ENCODE measurements at places on chromosomes 3 and 15.

DNA sequence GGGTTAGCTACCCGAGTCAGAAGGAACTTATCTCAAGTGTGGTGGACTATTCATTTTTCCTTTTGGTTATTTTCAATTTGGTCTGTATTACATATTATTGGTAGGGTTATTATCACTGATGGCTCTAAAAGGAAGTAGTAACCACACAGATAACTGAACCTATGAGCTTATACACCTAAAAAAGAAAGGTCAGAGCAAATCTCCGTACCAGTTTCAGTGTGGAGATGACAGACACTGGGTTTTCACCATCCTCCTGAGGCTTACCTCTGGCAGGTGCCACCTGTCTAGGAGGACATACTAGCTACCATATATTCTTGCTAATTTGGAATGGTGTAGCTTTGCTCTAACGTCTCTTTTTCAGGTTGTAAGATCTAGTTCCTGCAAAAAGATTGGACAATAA, 10.2 kb downstream of the GAP43 start:
- no peak for DNase-seq

GRCh38 chr15:68418611-68419161, 13.3 kb downstream of the ITGA11 start:
- DNase-seq: no peak

DNA sequence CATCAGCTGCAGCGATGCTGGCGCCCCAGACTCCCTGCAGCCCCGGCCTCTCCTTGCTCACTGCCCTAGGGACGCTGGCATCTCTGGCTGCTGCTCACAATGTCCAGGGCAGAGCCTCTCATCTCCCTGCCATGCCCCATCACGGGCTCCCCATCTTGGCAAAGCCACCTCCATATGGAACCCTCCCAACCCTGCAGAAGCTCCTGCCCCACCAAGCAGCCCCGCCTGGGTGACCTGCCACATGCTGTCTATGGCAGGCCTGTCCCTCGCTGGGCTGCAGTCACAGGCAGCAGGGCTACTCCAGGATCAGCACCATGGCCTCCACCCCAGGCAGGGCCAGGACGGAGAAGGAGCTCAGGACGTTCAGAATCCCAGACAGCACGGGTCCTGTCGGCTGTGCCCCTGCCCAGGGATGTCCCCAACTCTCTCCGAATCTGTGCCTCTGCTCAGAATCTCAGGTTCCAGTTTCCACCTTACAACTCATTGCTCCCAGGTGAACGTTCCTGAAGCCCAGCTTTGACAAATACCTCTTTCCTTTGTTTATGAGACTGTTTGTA, 58.4 kb downstream of the PLXNA1 start:
- no peak for DNase-seq

DNA sequence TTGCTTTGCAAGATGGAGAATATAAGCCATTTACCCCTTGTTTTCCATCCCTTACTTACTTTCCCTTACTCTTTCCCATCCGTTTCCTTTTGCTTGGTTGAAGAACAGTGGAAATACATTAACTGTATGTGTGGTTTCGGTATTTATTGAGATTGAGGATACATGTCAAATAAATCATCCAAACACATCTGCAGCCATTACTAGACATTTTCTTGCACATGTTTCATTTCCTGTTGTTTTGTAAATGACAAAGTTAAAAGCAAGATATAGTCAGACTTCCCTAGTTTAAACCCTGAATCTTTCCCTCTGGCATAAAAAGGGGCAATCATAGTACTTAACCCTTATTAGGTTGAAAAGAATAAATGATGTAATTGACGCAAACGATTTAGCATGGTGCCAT, 82.1 kb upstream of the BCHE start:
- no peak for DNase-seq

DNA sequence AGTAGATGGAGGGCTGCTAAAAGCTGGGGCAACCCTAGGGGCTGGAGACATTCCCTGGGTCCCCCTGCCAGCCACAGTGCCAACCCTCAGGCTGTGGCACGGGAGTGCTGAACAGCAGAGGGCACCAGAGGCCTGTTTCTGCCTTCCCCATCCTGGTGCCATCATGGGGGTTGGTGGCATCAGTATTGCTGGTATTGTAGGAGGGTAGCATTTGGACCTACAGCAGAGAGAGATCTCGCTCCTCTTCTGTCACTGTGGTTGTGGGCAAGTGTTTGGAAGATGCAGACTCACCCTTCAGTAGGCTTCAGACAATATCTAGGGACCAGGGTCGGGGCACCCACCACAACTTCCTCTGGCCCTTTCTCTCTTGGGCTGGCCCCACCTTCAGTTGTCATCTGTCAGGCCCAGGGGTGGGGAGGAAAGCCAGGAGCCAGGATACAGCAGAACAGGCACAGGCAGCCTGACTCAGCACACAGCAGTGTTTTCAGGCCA, 123.5 kb downstream of the RPLP1 start:
- no peak for DNase-seq

DNA sequence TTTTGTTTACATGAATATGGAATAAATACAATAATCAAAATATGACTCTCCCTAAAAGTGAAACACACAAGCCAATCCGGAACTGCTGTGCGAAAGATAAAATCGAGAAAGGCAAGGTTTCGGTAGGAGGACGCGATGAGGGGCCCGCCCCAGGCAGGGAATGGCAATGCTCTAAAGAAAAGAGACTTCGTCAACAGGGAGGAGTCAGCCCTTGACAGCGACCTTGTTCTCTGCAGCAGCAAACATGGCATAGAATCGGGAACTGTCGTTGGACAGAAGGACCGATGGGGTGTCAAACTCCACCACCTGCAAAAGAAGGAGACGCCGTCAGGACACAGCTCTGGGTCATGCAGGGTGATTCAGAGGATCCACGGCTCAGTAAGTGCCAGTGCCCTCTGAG, 36.4 kb upstream of the PARL start:
- no peak for DNase-seq

DNA sequence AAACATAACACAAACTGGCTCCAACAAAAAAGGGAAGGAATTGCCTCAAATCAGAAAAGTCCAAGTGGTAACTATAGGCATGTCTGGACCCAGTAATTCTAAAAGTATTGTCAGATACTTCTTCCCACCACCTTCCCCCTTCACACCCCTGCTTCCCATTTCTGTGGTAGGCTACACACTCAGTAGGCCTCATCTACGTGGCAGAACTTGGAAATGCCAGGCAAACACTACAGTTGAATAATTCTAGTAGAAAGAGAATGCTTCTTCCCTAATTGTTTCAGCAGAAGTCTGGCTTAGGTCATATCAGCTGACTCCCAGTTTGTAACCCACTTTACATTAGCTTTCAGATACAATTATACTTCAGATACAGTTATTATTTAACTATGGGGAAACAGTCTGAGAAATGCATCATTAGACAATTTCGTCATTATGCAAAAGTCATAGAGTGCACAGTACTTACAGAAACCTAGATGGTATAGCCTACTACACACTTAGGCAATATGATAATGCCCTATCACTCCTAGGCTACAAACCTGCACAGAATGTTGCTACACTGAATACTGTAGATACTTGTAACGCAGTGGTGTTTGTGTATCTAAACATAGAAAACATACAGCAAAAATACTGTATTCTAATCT, 6.4 kb downstream of the SETMAR start:
- DNase-seq: no peak

GRCh38 chr3:117979466-117979865, 1055.2 kb downstream of the IGSF11 start:
- DNase-seq: no peak

GRCh38 chr3:82093641-82094040, 332.2 kb upstream of the GBE1 start:
- DNase-seq: no peak

- no peak for DNase-seq
Observed at GRCh38 chr3:142663865-142664264, 60.0 kb upstream of the TRPC1 start.

DNA sequence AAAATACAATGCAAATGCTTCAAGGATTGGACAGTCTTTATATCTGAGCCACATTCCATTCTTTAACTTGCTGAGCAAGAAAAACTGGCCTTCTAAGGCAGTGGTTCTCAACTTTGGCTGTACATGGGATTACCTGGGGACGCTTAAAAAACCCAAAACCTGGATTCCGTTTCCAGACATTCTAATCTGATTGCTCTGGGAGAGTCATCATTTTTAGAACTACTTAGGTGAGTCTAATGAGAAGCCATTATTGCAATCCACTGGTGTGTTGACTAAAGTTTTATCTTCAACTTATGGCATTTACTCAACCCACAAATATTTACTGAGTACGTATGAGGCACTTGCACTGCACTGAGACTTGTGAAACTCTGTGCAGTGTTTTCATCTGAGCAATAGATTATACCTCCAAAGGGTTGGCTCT, 195.7 kb upstream of the ATP11B start:
- no peak for DNase-seq

DNA sequence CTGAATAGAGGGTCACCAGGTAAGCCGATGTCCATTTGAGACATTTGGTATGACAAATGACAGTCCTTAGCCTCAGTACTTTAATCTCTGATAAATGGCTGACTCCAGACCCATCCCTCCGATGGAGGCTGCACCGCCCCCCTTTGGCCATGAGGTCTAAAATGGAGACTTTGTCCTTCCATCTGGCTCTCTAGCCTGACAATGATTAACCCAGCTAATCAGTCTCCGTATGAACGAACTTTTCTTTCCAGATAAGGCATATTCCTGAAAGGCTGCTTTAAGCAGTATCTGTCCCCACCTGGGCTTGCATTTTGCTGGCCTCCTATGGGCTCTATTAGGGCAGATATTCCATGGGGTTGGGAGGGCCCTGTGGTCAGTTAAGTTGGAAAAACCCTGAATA, 10.8 kb upstream of the MYZAP start:
- DNase-seq: no peak

GRCh38 chr3:167355446-167355845, 24.7 kb downstream of the ZBBX start:
- no peak for DNase-seq

GRCh38 chr15:36601952-36602351, 22.5 kb downstream of the CDIN1 start:
- DNase-seq: no peak

GRCh38 chr15:29151484-29151857, 118.2 kb downstream of the NSMCE3 start:
- DNase-seq: no peak

DNA sequence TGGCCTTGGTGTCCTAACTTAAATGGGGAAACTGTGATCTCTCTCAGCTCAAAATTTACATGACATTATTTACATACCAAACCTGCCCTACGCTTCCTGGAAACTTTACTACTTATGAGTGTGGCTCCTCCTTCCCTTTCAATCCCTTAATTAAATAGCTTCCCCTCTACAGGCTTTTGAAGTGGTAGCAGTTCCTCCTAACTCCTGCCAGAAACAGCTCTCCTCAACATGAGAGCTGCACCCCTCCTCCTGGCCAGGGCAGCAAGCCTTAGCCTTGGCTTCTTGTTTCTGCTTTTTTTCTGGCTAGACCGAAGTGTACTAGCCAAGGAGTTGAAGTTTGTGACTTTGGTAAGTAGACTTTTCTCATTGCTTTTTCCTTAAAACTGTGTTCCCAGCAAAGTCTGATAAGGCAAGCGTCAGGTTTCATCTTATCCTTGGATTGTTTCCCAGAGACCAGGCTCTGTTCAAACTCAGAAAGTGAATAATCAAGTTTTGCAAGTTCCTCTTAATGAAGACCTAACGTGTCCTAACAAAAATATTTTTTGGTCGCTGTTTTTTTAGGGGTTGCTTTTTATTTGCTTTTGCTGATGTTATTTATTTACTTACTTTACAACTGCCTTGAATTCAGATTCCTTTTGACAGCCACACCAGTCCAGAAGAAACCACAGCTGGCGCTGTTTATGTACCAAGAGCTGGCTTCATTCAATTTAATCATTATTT, at the start of gene ACP3:
ACP3 (plus strand) TSS at position 179 of the 720 bp plus-strand sequence; CDS start at position 229, 50 bp downstream.
- DNase-seq: peak; percentile 30

- DNase-seq: no peak
Observed at GRCh38 chr15:91863621-91864255, 10.2 kb downstream of the SLCO3A1 start.

DNA sequence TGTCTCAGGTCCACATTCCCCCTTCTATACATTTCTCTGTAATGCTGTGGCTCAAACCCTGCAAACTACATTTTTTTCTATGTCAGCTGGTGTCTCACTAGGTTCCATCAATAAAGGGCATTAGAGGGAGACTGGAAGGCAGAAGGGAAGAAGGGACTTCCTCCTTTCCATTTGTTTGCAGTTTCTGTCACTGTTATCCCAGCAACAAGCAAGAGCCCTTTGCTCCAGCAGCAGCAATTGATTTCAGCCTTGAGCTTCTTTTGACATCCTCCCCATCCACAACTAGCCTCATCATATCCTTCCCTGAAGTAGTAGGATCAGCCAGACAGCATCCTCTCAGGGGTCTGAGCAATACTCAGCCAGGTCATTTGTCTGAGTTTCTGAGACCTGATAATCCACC, 5.3 kb upstream of the NCK1 start:
- no peak for DNase-seq

DNA sequence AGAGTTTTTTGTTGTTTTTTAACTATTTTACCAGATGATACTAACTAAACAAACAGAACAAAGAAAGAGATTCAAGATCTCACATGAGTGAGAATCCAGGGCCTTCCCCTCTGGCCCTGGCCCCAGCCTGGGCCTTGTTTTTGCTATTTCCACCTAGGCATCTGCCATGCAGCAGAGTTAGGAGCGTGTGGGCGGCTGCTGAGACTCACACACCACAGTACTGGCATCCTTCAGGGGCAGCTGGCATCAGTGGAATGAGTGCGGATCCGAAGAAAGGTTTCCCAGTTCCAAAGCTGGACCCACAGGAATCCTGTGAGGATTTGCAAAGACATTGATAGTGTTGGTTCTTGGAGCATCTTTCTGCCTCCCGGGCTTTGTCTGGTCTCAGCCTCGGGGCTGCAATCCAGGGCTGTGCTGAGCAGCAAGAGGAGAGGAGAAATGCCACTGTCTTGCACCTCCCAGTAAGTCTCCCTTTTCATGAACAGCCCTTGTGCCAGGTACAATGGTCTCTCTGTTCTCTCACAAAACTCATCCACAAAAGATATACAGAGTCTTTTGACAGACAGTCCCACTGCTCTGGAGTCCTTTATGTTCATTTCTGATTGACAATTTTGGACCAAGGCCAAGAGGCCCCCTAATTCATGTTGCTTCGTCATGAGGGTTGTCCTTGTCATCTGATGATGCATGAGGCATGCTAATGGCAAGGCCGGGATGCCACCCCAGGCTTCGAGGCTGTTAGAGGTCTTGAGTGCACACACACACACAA, 46.6 kb downstream of the APH1B start:
- DNase-seq: no peak

GRCh38 chr3:115148142-115148790, 1.2 kb upstream of the ZBTB20 start:
- DNase-seq: no peak

GRCh38 chr15:57031605-57032004, 113.2 kb downstream of the TCF12 start:
- no peak for DNase-seq

DNA sequence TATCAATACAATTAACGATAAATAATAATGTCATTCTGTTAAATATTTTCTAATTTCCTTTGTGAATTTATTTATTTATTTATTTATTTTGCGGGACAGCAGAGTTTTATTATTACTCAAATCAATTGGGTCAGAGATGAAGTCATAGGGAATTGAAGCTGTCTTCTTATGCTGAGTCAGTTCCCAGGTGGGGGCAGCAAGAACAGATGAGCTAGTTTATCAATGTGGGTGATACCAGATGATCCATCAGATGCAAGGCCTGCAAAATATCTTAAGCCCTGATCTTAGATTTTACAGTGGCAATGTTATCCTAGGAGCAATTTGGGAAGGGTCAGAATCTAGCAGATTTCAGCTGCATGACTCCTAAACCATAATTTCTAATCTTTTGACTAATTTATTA, 1050.3 kb downstream of the OTOL1 start:
- DNase-seq: no peak

Measured in iPS DF 19.7 (cell line).